ENCODE measurements at places on chromosomes 7 and 10.
A peak's percentile ranks its signal among the peaks of the same experiment; 100 is the strongest.

- peak; percentile 12 for DNase-seq
These were observed 6.5 kb downstream of the ANLN start for GRCh38 chr7:36396150-36396549.

- no peak for DNase-seq
These were observed 2.0 kb downstream of the NRP1 start for GRCh38 chr10:33332183-33333065.

DNA sequence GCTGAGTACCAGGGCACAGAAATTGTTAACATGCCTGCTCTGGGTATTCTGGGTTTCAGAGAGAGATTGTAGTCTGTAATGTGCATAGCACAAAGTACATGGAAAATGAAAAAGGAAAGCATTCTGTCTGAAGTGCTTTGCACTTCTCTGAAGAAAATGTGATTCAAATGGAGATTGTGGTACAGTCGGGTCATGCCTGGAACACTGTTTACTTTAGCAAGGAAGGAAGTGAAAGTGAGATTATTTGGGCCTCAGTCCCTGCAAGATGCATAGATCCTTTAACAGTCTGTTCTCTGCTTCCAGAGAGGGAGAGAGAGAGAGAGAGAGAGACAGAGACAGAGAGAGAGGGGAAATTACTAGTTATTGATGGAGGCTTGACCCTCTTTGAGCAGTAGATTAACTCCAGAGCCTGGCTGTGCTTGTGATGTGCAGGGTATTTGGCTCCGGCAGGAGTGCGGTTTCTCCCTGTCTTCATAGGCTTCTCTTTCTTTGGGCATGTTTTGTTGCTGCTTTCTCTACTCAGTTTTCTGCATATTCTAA is 5.4 kb downstream of the VWC2 start:
- no peak for DNase-seq

DNA sequence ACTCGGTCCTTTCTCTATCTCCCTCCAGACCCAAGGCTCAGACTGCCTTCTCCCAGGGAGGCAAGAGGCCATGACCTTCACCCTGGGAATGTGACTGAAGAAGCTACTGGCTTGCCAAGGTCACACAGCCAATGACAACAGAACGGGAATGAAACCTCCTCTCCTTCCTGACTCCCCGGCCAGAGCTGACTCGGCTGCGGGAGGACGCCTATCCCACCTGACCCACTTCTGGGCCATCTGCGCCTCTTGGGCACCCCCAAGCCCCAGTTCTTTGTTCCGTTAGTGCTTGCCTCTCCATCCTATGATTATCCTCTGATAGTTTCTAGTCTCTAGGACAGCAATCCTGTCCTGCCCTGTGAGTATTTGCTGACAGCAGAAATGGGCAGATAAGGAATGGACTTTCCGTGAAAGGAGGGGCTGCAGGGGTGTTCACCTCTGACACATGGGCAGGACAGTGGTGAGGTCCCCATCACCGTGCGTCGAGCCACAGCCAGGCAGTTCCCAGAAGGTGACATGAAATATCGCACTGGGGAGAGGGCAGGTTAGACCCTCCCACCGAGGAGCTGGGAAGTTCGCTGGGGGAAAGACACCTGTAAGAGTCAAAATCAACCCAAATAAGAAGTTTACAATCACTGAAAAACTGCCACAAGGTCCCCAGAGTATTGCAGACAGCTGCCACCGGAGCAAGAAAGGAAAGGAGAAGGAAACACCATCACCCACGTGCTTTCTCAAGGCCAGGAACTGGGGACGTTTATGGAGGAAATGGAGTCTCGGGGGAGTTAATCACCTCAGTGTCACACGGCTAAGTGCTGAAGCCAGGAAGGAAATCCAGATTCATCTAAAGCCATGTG is 63.0 kb downstream of the INSIG1 start:
- DNase-seq, result no peak

- DNase-seq, result peak; percentile 8
These were observed 95.7 kb downstream of the DNAJB6 start for GRCh38 chr7:157432541-157432956.

DNA sequence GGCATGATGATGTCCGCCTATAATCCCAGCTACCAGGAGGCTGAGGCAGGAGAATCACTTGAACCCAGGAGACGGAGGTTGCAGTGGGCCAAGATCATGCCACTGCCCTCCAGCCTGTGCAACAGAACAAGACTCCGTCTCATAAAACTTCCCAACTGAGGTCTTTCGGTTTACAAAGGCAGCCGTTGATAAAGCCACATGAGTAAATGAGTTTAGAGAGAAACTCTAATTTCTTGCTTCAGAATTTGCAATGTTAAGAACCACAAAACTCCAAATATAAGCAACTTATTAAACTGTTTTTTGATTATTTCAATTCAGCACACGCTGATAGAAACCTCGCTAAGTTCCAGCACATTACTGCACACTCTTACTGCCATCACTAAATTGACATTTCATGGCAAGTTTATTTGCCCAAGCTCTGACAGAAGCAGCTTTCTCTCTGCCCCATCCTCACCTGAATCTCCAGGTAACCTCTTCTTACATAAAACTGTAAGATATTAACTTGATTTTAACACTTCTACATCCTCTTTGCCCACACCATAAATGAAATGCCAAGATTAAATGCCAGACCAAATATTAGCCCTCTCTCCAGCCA is 67.7 kb downstream of the FGFR2 start:
- no peak for DNase-seq

DNA sequence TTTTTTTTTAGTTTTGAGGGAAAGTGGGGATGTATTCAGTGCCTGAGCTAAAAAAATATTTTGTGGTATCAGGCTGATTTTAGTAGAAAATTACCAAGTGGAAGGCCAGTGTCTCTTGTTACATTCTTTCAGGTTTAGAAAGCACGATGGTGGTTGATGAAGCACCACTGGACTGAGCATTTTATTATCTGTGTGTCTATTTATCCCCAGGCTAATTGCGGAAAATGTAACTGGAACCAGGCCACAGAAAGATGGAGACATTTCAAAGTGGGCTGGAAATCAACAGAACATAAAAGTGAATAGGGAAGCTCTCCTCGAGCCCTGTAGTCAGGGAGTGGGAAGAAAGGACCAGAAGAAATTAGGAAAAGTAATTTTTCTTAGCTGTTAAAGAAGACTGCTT is 261.0 kb downstream of the STK31 start:
- no peak for DNase-seq

GRCh38 chr7:155262031-155262430 is 35.6 kb upstream of the INSIG1 start:
- no peak for DNase-seq

GRCh38 chr10:43971981-43972380 is 323.3 kb upstream of the ZNF32 start:
- no peak for DNase-seq

GRCh38 chr10:127234306-127234800 is 38.0 kb upstream of the INSYN2A start:
- no peak for DNase-seq

DNA sequence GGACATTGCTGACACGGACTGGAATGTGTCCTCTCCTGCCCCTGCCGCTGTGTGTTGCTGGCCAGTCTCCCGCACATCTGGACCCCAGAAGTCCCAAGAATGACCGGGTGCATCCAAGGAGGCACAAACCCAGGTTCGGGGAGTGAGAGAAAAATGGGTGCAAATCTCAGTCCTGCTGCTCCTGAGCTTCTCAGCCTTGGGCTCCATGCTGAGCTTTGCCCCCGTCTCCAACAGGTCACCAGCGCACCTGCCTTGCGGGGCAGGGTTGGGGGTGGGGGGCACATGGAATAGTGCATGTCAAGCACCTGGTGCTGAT is 6.0 kb upstream of the NANOS1 start:
- DNase-seq, result no peak
